ENCODE measurements at places on chromosomes 11 and 22.

DNA sequence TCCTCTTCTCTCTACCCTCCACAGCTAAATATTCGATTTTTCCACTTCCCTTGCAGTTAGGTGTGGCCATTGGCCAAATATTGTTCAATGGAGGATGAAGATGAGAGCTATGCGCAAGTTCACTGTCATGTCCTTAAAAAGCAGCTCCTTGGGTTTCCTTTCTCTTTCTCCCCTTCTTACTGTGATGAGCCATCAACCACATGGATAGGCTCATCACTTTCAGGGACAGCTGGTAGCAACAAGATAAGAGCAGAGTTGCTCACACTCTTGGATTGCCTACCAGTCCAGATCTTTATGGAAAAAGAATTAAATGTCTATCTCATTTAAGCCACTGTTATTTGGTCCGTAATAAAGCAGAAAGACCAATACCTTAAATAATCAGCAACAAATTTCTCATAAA, 377.0 kb downstream of the DDX10 start:
- no peak overlapping the region for H3K4me3 ChIP-seq
- H3K27me3 ChIP-seq, result peaks cover 15% of the 10 kb centered on the region
- ATAC-seq, result no peak
- H3K36me3 ChIP-seq, result no peaks in the 10 kb centered on the region
- no peaks in the 10 kb centered on the region for H3K4me1 ChIP-seq

DNA sequence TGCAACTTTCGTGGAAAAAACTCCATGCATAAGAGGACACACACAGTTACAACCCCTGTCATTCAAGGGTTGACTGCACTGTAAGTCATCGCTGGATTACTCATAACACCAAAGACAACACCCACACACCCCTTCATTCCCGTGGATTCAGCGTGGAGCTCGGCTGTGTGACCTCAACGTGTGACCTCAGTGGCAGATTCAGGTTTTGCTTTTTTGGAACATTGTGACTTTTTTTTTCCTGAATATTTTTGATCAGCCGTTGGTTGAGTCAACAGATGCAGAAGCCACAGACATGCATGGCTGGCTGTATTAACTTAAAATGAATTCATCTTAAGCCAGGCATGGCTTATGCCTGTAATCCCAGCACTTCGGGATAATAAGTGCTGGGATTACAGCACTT, 19.7 kb upstream of the MUC5AC start:
- H3K4me1 ChIP-seq, result no peaks in the 10 kb centered on the region
- H3K27me3 ChIP-seq, result peaks cover 27% of the 10 kb centered on the region
- H3K36me3 ChIP-seq, result peaks cover 9% of the 10 kb centered on the region

- no peak overlapping the region for H3K27ac ChIP-seq
- H3K36me3 ChIP-seq, result peaks cover 70% of the 10 kb centered on the region
- H3K4me3 ChIP-seq, result no peak overlapping the region
- ATAC-seq, result no peak
- H3K4me1 ChIP-seq, result no peaks in the 10 kb centered on the region
These were observed 103.0 kb downstream of the C11orf58 start for GRCh38 chr11:16841481-16841880.

DNA sequence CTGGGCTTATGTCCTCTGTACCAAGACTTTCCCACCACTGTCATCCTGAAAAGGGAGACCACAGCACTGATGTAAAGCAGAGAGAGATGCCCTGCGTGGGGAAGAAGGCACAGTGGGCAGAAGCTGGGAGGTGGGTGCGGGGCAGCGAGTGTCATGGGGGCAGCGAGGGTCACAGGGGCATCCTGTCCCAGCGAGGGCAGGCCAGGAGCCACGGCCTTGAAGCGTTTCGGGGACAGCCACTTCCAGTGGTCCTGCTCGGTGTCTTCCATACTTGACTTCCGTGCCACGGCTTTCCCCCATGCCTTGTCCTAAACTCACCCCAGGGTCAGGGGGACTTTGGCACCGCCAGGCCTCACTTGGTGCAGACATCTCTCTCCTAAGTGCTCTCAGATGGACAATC, 1121.3 kb downstream of the TBC1D22A start:
- no peak overlapping the region for H3K4me3 ChIP-seq
- no peak for ATAC-seq
- no peaks in the 10 kb centered on the region for H3K4me1 ChIP-seq
- H3K36me3 ChIP-seq, result no peaks in the 10 kb centered on the region

DNA sequence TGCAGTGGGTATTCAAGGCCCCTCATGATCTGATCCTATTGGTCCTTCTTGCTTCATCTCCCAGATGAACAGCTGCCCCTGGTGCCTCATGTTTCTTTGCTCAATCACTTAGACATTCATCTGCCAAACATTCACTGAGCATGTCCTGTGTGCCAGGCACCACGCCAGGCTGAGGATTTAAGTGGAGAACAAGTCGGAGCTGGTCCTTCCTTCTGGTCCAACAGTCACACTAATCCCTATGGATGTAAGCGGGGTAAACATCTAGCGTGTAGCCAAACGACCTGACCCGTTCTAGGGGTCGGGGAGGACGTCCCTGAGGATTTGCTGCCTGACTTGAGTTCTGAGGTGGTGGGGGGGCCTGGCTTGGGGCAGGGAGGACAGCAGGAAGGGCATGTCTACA, 21.9 kb downstream of the ZMAT5 start:
- no peak for ATAC-seq
- no peaks in the 10 kb centered on the region for H3K27me3 ChIP-seq
- H3K4me3 ChIP-seq, result no peak overlapping the region
- peaks cover 51% of the 10 kb centered on the region for H3K36me3 ChIP-seq

DNA sequence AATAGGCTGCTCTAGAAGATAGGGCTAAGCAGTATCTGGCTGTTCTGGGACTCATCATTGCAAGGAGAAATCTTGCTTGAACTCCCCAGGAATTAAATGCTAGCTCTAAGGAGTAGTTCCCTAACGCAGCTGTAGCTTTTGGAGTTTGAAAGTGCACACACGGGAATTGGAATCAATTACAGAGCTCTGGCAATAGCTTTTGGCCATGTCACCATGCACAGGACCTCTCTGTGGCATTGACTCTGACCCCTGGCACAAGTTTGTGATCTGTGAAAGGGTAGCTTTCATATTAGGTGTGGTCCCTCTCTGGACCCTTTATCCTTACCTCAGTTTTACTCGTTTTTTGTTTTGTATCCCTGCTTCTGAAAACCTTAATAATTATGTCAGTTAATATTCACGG, 121.6 kb downstream of the FAT3 start:
- ATAC-seq, result no peak
- H3K36me3 ChIP-seq, result no peaks in the 10 kb centered on the region
- no peaks in the 10 kb centered on the region for H3K27me3 ChIP-seq

Measured in stimulated activated memory B cell treated with anti-CD40 and anti-IgM and Interleukin-4, amounts not matched to agents 10 μg/mL and 1 μg/mL and 100 μg/mL, for 72 hours (primary cell).